ENCODE measurements at places on chromosomes 16 and 17. TPM values are rescaled to one million over a fixed set of nuclear protein-coding genes. Genes with fewer than 3 reads are reported as not detected.

Gene TLCD2
- total RNA-seq = 4.9 TPM

Gene SENP3
- 59.2 TPM for total RNA-seq

Gene CX3CL1
- total RNA-seq = 0.33 TPM

Gene KREMEN2
- total RNA-seq = 0.17 TPM

Gene CFAP119
- total RNA-seq = 0.66 TPM

Gene FNDC8
- total RNA-seq = not detected

Gene CRYBA1
- total RNA-seq = 0.15 TPM

Gene KRT10
- 3.5 TPM for total RNA-seq

Gene ATAD5
- total RNA-seq = 3.2 TPM

Gene NPIPA2
- total RNA-seq = 1.2 TPM

Gene SMIM36
- total RNA-seq = not detected

Gene G6PC1
- total RNA-seq = not detected

Gene SMTNL2
- 1.2 TPM for total RNA-seq

Gene CES3
- total RNA-seq = 1.9 TPM

Gene C17orf78
- not detected for total RNA-seq

All from smooth muscle cell of trachea (primary cell).